ENCODE measurements at places on chromosomes 2 and 18.

GRCh38 chr2:217953011-217953481 lies 49.7 kb downstream of the TNS1 start:
- no peak for DNase-seq

DNA sequence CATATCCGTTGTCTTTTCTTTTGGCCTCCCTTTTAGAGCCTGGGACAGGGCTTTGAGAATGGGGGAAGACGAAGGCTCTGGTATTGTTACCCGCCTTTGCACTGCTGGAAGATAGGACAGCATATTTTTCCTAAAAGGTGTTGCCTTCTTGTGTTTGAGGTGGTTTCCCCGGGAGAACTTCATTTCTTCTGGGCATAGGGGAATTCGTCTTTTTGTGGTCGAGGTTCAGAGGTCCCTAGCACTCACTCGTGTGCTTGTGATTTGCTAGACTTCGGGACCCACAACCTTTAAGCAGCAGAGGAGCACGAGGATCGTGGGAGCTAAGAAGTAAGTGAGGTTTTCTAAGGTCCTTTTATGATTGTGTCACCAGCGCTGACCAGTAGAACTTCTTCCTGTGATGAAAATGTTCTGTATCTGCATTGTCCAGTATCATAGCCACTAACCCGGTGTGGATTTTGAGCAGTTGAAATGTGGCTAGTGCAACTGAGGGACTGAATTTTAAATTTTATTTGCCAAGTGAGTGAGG lies 611 bp downstream of the ZNF512 start:
- no peak for DNase-seq

GRCh38 chr2:98658816-98659490 lies 50.6 kb downstream of the UNC50 start:
- DNase-seq = no peak

- no peak for DNase-seq
Measured at GRCh38 chr18:29309366-29309765, 1132.4 kb upstream of the CDH2 start.

DNA sequence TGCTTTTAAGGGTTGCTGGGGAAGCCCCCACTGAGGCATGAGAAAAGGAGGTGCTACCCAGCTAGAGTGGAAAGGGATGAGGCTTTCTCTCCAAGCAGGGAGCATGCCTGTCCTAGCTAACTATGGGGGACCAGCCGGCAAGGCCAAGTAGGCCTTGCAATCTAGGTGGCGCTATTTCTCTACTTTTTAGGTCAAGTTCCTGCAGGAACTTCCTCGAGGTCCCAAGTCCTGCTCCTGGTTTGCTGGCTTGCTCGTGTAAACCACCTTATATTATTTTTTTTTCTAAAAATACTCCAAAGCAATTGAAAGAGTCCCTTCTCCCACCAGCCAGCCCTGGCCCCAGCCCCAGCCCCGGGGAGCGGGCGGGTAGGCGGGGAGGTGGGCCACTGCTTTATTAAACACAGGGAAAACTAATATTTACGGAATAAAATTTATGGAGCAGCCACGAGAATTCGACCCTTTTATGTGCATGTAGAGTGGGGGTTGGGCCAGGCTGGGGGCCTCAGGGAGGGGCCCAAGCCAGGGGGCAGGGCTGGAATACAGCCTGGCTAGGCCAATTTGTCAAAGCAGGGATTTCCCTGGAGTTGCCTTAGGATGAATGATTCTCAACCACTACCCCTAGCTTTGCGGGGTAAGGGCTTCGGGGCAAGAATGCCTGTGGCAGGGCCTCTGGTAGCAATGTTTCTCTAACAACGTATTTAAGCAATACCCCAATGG lies 12.8 kb upstream of the IHH start:
- DNase-seq = no peak

- no peak for DNase-seq
Measured at GRCh38 chr2:127313406-127313805, 19.5 kb upstream of the ERCC3 start.

- no peak for DNase-seq
Measured at GRCh38 chr18:29879763-29880162, 1162.8 kb downstream of the DSC3 start.

DNA sequence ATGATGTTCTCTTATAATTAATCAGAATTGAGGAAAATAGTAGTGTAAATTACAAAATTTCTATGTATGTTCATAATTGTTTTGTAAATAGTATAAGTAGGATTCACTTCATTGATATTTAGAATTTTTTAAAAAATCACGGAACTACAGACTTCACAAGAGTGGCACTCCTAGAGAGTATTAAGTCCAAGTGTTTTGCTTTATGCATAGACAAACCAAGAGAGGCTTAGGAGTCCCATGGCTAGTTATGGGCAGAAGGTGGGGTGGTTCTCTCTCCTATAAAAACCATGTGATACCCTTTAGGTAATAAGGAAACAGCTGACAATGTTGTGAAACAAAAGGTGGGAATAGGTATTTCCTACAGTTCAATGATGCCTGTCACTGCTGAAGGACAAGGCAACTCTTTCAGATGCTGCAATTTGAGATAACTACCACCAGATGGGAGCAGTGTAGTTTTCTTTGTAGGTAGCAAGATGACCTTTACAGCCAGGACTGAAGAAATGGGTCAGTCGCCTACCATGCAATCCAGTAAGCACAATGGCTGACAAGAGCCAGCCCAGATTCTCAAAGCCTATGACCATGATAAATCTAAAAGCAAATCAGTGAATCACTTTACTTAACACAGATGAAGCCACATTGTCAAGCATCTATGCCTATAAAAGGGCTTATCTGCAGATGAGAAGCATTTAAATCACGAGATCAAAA lies 83.9 kb downstream of the AAK1 start:
- no peak for DNase-seq

DNA sequence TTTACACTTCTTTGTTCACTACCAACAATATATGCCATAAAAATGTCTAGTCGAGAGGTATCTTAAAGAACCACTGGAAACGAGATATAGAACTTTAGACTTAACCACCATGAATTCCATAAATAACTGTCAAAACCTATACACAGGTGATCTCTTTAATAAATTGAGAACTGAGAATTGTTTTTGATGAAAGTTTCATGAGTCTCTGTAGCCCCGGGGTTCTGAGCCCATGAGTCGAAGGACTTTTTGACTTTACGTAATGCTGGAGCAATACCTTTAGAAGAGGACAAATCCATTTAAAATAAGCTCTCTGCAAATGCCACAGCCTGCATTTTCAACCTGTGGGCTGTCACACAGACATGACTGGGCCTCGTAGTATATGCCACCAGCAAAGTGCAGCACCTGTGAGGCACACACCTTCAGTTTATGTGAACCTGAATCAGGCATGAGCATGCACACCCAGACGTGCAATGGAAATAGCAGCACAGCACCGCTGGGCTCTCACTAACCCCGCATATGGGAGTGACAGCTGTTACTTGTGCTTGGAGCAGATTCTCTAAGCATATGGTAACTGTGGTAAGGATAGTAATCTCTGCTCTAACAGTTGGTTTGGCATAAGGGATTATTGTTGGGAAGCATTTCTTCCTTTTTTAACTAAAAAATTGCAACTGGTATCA lies 383.2 kb downstream of the SOCS6 start:
- DNase-seq = peak; percentile 24

GRCh38 chr2:138676619-138677021 lies 103.6 kb downstream of the NXPH2 start:
- DNase-seq = no peak

- no peak for DNase-seq
Measured at GRCh38 chr2:46737577-46737976, 178.0 kb downstream of the MCFD2 start.

- no peak for DNase-seq
Measured at GRCh38 chr2:174327841-174328113, 7.0 kb upstream of the SP9 start.

DNA sequence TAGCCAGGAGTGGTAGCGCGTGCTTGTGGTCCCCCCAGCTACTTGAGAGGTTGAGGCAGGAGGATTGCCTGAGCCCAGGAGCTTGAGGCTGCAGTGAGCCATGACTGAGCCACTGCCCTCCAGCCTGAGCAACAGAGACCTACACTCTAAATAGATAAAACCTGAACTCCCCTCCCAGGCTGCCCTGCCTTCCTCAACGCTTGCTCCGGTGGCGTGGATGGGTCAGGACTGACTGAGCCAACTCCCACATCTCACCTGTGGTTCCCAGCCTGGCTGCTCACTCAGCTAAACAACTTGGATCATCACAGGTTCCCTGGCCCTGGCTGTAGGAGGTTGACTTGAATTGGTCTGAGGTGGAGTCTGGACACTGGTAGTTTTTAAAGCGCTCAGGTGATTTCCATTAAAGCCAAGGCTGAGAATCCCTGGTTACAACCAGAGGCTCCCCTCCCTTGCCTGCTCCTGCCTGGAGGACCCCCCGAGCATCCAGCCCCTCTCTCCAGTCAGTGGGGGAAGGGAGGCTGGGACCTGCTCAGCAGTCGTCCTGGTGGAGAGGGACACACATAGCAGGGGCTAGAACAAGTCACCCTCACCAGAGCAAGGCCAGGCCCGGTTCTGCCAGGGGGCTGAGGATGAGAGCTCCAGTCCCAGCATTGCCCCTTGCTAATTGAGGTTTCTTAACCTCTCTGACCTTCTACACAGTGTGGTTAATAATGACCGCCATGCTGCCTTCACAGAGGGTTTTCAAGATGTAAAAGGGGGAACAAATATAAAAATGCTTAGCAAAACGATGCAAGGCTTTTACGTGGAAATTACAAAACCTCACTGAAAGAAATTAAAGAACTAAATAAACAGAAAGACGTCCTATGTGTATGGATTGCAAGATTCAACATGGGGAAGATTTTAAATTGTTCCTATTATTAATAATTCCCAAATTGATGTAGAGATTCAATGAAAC lies 46.9 kb upstream of the TAF1B start:
- DNase-seq = no peak

GRCh38 chr2:96792772-96793749 lies 23.0 kb upstream of the CNNM3 start:
- DNase-seq = no peak

DNA sequence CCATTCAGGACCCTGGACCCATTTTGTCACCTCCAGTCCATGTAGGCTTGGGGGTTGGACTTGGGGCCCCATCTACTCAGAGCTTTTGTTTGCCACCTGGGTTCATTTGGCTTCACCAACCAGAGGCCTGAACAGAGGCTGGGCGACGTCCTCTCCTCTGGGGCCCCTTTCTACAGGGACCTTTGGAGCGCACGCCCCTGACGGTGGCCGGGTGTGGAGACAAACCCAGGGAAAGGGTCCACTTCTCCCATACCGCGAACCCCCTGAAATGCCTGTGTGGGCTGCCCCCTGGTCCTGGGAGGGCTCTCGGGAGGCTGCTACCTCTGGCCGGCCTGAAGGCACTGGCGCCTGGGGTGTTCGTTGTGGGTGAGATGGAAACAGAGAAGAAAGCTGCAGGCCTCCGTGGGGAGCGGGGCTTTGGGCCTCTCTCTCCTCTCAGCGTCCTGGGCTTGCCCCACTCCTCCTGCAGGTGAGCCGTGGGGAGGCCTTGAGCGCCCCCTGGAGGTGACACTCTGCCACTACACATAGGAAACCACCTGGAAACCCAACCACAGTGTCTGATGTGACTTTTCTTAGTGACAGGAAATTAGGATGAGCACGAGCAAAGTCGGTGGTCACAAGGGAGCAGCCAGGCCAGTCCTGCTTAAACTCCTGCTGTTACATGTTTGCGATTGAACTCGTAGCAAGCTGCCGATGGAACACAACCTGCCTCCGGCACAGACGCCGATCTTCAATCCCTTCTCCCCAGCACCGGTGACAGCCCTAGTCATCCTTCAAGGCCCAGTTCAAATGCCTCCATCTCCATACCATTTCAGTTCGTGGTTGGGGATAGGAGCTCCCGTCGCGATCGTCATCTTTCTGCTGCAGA lies 12.0 kb upstream of the NTSR2 start:
- peak; percentile 50 for DNase-seq

GRCh38 chr2:172545408-172546075 lies 10.3 kb upstream of the PDK1 start:
- no peak for DNase-seq

GRCh38 chr18:7438646-7439045 lies 128.5 kb upstream of the PTPRM start:
- DNase-seq = no peak

- DNase-seq = no peak
Measured at GRCh38 chr2:102111823-102112222, 30.7 kb upstream of the IL1R1 start.

DNA sequence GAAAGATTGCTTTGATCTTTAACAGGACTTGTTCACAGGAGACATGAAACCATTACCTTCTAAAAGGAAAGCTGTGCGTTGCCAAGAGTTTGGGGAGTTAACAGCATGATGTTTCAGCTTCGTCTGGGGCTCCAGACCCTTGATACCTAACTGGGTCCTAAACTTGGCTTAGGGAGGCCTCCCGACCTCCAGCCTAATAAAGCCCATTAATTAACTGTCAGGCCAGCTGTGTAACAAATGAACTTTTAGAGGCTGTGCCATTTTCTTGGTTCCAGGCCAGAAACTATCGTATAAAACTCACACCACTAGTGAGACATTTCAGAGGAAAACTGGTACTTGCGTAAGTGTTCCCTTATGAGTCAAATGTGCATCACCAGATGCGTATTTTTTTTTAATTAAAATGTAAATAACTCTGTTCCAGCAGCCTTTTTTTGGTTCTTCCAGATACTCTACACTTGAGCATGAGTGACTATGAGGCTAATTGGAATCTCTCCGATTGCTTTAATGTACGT lies 236.5 kb downstream of the BCL2 start:
- DNase-seq = no peak

DNA sequence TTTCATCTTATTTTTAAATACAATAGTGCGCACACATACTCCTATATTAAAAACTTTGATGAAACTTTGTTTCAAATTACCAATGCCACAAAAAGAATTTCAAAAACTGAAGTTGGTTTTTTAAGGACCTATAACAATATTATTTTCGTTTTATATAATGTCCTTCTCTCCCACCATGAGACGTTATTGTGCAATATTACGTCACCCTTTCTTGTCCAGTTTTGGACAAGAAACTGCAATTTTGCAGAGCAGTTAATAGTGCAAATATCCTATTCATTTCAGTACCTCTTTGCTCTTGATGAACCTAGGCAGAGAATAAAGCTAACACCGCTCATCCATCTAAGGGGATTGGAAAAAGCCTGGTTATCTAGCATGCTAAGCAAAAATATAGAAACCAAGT lies 9.7 kb upstream of the ZNF516 start:
- no peak for DNase-seq

DNA sequence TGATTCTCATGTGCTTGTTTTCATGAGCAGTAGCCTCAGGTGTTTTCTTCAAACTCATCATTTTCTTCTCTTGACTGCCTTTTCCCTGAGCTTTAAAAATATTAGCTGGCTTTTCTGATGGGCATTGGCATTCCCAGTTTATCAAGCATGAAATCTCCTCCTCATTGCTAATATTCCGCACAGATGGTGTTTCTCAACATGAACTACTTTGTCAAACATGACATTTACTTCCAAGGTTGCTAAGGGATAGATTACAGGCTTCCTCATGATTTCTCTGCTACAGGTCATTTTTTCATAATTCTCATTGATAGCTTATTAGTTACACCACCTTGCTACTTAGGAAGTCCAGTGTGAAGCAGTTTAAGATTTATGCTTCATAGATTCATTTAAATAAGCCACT lies 1116.9 kb upstream of the CNTNAP5 start:
- DNase-seq = no peak

GRCh38 chr2:142980246-142981068 lies 103.0 kb downstream of the KYNU start:
- no peak for DNase-seq

GRCh38 chr2:25790074-25790790 lies 88.1 kb downstream of the ASXL2 start:
- DNase-seq = no peak

GRCh38 chr2:142100970-142101369 lies 29.8 kb downstream of the LRP1B start:
- no peak for DNase-seq

GRCh38 chr18:68662754-68663153 lies 52.2 kb downstream of the TMX3 start:
- DNase-seq = no peak

- peak; percentile 70 for DNase-seq
Measured at GRCh38 chr18:24138789-24139616, at the start of gene CABYR. Gene CABYR, plus strand, starts transcription at chr18:24139062. Its CDS starts 4,053 bp downstream, at chr18:24143115.

Data from stimulated activated CD4-positive, alpha-beta T cell treated with anti-CD3 and anti-CD28 coated beads, Interleukin-4, amount 100 ng/mL, for 4 hours (primary cell).